Right atrium auricular region (tissue), 2 donors: ENCODE measurements at places on chromosomes 1 and 21. TPM values are rescaled to one million over a fixed set of nuclear protein-coding genes. Genes with fewer than 3 reads are reported as not detected.
A peak's percentile ranks its signal among the peaks of the same experiment; 100 is the strongest.

- DNase-seq: no peak
Measured at GRCh38 chr1:36990928-36991327, 43.4 kb downstream of the GRIK3 start.

The TFF3 gene
- total RNA-seq: 5.0 TPM

The SPRR2B gene
- not detected for total RNA-seq

GRCh38 chr1:214352838-214353237 lies 71.9 kb downstream of the SMYD2 start:
- no peak for DNase-seq

- no peak for DNase-seq
Measured at GRCh38 chr1:10903821-10904220, 107.4 kb upstream of the CASZ1 start.

GRCh38 chr1:41419584-41420295 lies 58.5 kb downstream of the FOXO6 start:
- no peak for DNase-seq

DNA sequence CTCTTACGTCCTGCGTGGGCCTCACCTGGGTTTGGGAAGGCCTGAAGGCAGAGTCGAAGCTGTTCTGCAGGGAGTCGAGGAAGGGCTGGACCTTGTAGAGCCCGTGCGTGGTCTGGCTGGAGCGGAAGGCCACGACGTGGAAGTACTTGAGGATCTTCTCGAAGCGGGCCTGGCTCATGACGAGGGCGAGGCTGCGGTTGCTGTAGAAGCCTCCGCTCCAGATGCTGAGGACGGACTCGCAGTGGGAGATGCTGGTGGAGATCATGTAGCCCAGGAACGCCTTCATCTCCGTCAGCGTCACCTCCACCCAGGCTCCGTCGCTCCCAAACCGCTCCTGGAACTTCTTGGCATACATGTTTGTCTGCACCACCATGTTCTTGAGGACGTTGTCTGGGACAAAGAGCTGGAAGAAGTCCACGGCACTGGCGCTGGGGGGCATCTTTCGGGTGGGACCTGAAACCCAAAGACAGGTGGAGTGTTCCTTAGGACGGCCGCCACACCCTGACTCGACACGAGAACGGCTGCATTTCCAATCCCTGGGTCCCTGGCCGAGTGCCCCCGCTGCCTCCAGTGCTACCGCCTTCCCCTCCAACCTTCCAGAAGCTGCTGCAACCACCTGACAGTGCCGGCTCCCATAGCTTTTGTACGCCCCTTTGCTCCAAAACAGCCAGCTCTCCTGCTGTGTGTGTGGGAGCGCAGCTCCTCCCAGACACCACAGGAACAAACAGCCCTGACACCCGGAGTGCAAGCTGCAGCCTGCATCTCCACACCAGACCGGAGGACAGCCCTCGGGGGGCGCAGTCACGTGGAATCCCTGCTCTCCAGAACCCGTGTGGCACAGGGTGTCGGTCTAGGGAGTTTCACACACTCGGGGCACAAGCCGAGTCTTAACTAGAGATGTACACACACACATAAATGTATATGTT lies 69.0 kb downstream of the PGBD5 start:
- DNase-seq: no peak

GRCh38 chr1:179142889-179143299 lies 61.0 kb downstream of the TOR3A start:
- DNase-seq: no peak

DNA sequence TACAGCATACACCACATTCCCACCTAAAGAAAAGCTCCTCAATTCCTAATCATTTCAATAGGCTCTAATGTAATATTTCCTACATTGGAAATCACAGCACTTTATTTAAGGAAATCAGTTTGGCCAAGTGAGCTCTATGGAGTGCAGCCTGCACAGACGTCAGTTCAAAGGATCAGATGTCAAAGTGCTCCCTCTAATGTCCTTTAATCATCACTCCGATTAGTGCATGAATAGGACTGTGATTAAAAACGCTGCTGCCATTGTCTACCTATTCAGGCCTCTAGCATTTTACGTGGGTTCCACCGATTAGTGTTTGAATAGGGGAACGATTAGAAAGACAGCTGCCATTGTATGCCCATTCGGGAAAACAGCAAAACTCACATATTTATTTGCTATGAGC lies 50.2 kb downstream of the DPYD start:
- no peak for DNase-seq

The UROD gene
- 56.7 TPM for total RNA-seq

The LCE1A gene
- total RNA-seq: not detected

The GCSAML gene
- not detected for total RNA-seq

The PRDX1 gene
- total RNA-seq: 655 TPM

The ADAMTSL4 gene
- 21.9 TPM for total RNA-seq

DNA sequence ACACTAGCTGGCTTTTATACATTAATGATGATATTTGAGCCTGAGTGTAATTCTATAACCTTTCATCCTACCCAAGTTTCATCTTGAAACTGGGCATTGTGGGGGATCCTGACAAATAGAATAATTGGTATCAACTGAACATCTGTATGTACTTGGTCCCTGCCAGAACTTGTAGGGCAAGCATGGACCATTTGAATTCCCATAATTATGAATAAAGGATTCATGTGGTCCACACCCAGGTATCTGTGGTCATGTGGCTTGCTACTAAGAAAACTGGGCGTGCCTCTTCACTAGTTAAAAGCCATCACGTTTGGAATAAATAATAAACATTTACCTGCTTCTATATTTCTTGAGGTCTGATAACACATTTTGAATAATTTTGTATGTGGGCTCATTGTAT lies 20.6 kb upstream of the VTCN1 start:
- no peak for DNase-seq

DNA sequence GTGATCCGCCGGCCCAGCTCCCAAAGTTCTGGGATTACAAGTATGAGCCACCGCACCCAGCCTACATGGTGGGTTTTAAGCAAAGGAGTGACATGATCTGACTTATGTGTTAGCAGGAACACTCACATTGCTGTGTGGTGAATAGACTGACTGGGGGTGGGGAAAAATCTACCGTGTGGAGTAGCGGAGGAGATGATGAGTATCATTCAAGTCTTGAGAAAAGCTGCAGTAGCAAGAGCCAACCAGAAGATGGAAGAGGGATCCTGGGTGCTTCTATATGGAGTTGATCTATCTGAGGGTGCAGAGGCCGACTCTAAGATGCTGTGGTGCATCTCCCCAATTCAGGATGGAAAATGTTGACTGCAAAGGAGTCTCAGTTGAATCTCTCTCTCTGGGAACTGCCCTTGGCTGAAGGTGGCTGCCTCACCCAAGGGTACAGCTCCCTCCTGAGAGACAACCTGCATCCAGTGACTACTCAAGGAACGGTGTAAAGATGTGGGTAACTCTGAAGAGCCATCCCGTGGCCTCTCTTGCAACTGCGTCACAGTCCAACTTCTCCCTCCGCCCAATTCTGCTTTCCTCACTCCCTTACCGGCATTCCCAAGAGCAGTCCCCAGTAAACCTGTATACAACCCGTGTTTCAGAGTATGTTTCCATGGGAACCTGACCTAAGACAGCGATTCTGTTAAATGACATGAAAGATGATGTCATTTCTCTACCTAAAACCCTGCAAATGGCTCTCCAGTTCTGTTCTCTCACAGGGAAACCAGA lies 7.4 kb upstream of the B3GALNT2 start:
- no peak for DNase-seq

DNA sequence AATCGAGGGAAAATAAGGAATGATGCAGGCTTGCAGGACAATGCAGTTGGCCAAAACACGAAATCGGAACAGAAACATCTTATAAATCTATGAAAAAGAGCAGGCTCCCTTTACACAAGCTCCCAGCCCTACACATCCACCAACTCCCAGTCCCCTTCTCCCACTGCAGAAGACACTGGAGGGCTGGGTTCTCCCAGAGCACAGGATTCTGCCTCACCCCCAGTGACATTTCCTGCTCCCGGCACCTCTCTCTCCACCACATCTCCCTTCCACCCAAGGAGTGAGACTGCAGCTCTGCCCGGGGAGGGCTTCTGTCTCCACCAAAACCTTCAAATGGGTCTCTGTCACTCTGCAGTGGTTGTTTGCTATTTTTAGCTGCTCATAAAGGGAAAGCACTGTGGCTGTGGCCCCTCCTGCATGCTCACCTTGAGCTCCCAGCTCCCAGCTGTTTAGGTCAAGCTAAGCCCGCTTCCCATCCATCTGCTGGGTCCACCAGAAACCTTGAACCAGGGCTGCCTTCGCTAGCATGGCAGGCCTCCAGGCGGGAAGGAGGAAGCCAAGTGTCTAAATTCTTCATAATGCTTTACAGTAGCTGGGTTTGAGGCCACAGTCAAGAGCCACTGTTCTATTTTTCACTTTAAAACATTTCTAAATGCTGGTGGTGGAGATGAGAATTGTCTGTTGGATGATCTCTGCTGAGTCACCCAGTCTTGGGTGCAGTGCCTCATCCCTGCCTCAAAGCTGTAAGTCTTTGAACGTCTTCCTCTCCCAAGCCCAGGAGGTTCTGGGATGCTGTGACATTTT lies 3.3 kb upstream of the C2CD2 start:
- no peak for DNase-seq

DNA sequence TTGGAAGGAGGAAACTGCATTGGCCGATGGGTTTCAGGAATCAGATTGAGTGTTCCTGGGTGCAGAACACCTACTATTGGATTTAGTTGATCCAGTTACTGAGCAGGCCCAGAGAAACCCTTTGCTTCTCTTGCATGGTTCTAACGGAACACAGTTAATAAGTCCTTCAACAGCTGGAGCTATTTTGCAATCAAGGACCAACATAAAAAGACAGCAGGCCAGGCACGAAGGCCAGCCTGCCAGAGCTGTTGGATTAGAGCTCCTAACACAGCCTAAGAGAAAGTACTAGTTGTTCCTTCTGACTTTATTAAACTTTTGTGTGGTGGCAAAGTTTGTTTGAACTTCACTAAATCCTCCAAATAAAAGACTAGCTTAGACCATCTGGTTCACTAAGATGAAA lies 148.0 kb upstream of the LMO4 start:
- DNase-seq: peak; percentile 61

GRCh38 chr1:11893907-11894251 lies 32.3 kb downstream of the KIAA2013 start:
- DNase-seq: no peak

- DNase-seq: no peak
Measured at GRCh38 chr1:167714098-167714438, 7.7 kb upstream of the MPZL1 start.

DNA sequence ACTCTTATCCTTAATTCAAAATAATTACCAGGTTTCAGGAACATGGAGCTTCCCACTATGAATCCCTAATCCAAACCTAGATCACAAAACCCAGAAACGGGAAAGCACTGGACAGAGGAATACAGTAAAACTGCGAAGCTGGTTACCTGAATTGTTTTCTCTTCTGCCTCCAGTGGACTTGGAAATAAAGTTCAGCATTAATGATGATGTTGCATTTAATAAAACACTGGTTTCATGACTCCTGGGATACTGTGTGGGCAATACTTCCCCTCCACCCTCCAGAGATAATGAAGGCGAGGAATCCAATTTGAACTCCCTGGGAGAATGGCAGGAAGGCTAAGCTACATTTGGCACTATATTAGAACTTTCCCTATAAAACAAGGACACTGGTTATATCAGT lies 65.1 kb downstream of the WLS start:
- DNase-seq: no peak

The CD160 gene
- not detected for total RNA-seq

- no peak for DNase-seq
Measured at GRCh38 chr1:18261891-18262290, 154.3 kb downstream of the IGSF21 start.

DNA sequence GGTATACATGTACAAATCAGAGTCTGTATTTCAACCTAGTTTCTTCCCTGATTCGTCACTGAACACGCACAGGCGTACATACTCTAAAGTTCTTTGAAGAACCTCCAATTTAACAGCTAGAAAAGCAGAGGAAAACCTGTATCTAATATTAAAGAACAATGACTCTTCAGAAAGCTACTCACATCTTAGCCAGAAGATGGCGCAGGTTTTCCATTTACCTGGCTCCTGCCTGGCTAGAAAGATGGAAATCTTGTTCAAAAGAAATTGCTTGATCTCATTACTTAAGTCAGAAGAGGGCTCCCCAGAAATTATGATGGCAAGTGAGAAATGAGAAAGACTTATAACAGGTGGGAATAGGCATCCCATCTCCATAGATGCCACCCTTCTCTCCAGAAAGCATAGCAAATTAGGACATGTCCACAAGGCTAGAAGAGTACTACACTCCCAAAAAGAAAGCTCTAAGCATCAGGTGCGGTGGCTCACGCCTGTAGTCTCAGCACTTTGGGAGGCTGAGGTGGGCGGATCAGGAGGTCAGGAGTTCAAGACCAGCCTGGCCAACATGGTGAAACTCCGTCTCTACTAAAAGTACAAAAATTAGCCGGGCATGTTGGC lies 19.0 kb upstream of the L1TD1 start:
- no peak for DNase-seq

The SPRR2E gene
- not detected for total RNA-seq
